ENCODE measurements at places on chromosomes 7 and 10.

DNA sequence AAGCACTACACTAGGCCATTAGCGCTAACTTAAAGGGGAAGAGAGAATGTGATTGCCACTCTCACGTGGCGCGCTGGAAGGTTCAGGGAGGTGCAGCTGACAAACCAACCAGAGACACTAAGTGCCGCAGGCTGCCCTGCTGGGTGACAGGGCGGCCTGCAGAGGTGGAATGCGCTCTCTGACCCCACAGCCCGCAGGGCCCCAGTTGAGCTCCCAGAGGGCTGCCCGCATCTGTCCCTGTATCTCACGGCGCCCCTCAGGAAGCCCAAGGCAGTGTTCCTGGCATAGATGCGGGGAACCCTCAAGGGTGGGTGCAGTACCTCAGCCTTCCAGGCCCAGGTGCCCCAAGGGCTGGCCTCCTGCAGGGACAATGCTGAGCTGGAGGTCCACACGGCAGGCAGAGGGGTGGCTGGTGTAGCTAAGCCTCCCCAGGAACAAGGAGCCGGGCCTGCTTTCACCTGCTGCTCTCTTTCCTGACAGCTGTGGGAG is 66.6 kb downstream of the CALML3 start:
- no peak for DNase-seq

GRCh38 chr10:84743483-84743882 is 415.1 kb downstream of the CCSER2 start:
- DNase-seq, result no peak

- DNase-seq, result no peak
Measured at GRCh38 chr7:22150221-22150620, 204.5 kb upstream of the CDCA7L start.

- no peak for DNase-seq
Measured at GRCh38 chr10:7484456-7485243, 73.8 kb upstream of the SFMBT2 start.

DNA sequence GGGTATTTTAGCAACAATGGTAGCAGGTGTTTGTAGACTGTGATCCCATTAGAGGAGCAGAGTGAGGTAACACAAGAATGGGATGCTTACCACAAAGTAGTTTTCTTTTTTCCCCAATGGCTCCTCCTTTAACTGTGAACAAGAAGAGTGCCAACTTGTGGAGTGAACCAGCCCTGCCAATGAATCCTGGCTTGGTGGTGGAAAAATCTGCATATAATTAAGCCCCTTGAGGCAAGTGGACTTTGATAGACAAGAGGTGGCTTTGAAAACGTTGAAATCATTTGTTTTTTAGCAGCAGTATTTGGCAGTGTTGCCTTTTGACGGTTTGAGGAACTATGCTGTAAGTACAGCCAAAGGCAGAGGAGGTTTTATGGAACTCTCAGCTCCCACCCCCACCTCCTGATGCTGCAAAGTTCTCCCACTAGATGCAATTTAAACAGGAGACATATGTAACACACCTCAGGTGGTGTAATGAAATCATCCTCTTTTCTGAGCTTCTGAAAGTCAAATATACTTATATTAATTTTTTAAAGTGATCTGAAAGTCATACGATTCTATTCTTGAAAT is 295.6 kb downstream of the DPP6 start:
- DNase-seq, result no peak

DNA sequence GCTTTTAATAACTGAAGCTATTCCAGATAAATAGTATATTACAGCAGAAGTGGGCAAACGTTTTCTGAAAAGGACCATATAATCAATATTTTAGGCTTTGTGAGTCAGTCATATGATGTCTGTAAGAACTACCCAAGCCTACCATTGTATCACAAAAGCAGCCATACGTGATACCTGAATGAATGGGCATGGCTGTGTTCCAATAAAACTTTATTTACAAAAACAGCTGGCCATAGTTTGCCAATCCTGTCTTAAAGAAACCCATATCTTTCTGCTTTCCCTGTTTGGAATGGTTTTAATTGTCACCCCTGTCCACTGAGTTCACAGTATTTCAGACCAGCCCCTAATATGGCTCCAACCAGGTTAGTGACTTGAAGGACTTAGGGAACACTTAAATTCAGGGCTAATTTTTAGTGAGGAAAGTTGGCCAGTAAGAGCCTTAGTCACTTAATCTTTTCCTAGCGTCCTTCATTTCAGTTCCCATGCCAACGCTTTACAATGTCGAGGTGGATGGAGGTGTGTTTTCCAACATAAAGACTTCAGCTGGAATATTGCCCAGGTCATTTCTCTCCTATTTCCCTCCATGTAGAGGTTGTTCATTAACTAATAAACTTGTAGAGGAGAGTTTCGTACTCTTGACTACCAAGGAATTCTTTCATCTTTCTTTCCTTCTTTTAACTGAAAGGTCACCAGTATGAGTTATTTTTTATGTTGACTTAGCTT is 184.5 kb downstream of the TRIL start:
- no peak for DNase-seq

DNA sequence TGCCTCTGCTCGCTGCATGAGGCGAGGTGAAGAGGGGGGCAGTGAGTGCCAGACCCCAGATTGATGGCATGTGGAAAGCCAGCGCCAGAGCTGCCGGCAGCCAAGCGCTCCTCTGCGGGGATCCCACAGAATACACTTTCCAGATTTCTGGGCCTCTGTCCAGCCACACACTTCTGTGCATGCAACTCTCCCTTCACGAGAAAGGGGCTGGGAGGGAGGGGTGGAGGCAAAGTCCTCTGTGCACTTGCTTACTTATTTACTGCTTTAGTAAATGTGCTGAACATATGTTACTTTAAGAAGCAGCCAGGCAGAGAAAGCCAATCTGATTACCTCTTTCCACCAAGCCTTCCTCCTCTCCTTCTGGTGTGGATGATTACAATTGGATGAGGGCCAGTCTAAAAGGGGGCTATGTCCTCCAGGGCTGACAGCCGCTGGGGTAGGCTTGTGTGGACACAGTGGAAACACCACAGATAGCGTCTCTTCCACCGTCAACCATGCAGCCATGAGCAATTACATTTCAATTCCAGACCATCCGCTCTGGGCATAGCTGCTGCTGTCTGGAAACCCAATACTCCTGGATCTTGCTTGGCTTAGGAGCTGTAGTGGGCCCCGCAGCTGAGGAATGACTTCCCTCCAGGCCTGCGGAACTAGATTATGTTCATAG is 322.8 kb upstream of the ANKRD30A start:
- DNase-seq, result no peak

GRCh38 chr10:132418527-132419416 is 21.8 kb downstream of the PWWP2B start:
- DNase-seq, result no peak

DNA sequence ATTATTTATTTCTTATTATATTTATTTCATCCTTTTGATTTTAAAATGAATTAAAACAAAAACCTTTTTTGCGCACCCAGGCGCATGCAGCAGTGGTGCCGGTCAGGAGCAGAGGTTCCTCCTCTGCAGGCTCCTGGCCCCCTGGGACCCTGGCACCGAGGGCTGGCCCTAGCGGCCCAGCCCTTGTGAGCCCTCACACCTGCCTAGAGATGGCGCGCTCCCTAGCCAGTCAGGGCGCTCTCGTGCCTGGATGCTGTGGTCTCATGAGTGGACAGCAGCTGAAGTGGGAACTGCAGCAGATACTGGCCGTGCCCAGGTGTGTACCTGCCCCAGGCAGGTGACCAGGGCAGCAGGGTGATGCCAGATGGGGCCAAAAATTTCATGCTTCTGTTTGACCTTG is 13.8 kb downstream of the RET start:
- DNase-seq, result no peak

GRCh38 chr10:133461841-133462240 is 8.1 kb downstream of the SCART1 start:
- DNase-seq, result no peak

GRCh38 chr10:79105818-79106217 is 37.1 kb downstream of the ZMIZ1 start:
- DNase-seq, result no peak

DNA sequence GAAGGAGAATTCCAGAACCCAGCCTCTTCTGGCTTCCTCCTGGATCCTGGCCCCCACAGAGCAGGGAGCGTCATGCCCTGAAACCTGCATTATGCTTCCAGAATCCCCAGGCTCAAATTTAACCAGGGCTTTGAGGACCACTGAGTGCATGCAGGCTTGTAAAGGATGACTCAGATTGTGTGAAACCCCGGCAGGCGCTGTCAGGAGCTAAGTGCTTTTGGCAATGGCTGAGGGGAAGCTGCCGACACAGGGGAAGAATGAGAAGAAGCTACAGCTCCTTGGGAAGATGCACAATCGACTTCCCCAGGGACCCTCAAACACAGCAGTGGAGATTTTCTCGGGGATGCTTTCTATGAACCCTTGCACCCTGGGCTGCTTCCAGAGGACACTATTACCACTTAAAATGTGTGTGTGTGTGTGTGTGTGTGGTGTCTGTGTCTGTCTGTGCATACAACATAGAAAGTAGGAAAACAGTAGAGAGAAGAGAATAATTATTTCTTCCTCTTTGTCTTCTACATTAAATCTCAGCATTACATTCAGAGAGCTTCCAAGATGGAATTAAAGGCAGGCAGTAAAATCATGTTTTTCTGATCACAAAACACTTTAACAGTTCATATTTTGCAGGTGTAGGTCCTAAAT is 183.5 kb upstream of the INHBA start:
- DNase-seq, result no peak

- no peak for DNase-seq
Measured at GRCh38 chr7:90025771-90026170, 128.5 kb upstream of the STEAP1 start.

DNA sequence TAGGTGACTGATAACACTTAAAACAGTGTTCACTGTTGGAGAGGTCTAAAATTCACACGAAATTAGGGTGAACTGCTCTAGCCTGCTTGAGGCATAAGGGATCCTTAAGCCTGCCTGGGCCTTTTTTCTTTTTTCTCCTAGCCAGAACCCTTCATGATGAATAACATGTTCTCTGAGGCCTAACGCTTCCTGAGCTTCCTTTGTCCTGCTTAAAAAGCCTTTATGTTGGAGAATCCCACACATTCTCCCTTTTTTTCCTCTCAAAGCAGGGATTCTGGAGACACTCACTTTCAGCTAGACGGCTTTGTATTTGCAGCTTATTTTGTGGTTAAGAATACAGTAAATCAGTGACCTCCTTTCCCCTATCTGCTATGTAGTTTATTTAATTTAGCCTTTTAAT is 354.7 kb upstream of the PHF14 start:
- DNase-seq, result no peak

DNA sequence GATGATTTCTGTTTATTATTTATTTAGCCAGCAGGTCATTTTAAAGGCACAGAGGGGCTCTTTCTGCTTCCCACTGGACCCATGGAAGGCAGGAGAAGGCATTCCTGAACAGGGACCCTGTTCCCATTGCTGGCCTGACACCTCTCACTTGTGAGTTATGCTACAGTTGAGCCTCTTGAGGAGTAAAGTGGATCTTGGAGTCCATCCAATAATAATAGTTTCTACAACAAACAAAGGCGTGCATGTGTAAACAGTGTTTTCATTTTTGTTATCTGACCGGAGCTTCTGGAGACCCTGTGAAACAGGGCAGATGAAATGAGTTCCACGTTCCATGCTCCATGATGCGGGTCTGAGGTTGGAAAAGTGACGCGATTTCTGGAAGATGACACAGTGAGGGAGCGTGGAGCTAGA is 127.3 kb upstream of the HABP2 start:
- DNase-seq, result no peak

GRCh38 chr10:32943395-32943794 is 14.6 kb downstream of the ITGB1 start:
- DNase-seq, result no peak

DNA sequence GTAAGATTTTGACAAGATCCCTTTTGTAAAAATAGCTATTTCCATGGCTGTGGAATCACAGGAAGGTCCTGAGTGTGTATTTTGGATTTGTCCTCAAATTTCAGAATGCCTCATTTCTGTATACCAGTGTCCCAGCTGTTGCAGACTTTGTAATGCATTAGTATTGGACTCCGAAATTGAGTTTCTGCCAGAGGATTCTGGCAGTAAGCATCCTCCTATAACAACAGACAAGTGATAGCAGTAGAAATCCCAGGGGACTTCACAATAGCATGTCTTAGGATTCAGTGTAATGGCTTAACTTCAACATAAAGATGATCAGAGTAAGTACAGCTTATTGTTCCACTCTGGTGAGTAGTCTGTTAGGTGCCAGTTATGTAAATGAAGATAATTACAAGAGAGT is 104.6 kb downstream of the FOXP2 start:
- no peak for DNase-seq

DNA sequence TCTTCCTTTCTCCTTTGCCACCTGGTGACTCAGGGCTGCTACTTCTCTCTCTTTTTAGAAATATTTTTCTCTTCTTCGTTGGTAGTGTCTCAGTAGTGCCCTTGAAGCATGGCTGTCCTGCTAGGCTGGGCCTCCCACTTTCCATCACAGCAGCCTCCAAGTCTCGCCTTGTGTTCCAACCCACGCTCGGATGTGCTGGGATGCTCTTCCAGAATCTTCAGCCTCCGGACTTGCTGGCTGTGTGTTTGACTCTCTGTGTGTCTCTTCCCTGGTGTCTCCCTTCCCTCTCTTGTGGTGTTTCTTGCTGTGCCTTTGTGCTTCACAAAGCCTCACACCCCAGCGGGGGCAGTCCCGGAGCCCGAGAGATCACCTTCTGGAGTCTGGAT is 100.5 kb downstream of the INPP5A start:
- no peak for DNase-seq

DNA sequence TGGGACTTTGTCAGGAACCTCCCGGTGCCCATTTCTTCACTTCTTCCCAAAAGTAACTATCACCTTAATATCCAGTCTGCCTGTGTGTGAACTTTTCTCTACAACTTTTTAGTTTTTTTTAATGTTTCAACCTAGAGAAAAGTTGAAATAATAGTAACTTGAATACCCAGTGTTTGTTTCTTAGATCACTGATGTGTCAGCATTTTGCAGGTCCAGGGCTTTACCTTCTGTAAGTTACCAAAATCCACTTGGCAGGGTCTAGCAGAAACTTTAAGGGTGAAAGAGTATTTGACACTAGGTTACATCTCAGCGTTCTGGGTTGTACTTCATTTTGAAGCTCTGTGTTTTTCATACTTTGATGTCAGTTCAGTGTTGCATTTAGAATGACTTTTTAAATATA is 372.7 kb downstream of the ARL4A start:
- no peak for DNase-seq

- no peak for DNase-seq
Measured at GRCh38 chr10:124611738-124612137, 132.4 kb downstream of the FAM53B start.

GRCh38 chr7:23210506-23210905 is 28.7 kb downstream of the NUP42 start:
- DNase-seq, result no peak

DNA sequence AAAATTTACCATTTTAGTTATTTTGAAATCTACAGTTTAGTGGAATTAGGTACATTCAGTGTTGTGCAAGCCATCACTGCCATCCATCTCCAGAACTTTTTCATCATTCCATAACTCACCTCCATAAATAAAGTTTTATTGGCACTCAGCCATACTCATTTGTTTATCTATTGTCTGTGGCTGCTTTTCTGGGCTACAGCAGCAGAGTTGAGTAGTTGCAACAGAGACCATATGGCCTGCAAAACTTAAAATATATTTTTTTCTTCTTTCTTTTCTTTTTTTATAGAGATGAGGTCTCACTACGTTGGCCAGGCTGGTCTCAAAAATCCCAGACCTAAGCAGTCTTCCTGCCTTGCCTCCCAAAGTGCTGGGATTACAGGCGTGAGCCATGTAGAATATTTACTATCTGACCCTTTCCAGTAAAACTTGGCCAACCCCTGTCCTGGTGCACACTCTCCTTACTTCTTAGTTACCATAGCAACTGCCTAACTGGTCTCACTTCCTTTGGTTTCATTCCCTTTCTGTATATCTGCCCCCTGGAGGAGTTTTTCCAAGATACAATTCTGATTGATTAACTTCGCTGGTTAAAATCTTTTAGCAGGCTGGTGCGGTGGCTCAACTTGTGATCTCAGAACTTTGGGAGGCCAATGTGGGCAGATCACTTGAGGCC is 133.2 kb downstream of the CUX1 start:
- no peak for DNase-seq
